ENCODE measurements at places on chromosomes 2 and 18.

GRCh38 chr2:37672104-37672869 lies 845 bp upstream of the CDC42EP3 start:
- peak; percentile 72 for DNase-seq

GRCh38 chr2:239853121-239853520 lies 172.0 kb downstream of the NDUFA10 start:
- DNase-seq = no peak

DNA sequence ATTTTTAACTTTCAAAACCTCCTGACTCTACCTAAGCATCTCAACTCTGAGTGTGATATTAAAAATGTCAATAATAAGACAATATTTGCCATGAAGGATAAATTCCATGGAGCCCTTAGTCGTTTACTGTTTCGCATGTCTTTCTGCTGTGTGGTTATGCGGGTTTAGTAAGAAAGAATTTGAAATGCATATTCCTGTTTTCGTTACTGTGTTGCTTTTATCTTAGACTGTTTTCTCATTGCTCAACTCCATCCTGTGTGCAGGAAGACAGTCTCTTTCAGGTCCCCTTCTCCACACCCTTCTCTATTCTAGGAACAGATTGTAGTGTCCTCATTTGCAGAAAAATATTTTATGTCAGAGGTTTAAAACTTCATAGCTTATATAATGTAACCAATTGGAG lies 82.5 kb upstream of the MAP3K20 start:
- DNase-seq = no peak

GRCh38 chr2:114031605-114032505 lies 142.0 kb downstream of the ACTR3 start:
- DNase-seq = no peak

- DNase-seq = peak; percentile 84
Observed at GRCh38 chr2:69385443-69386151, 1.4 kb downstream of the GFPT1 start.

DNA sequence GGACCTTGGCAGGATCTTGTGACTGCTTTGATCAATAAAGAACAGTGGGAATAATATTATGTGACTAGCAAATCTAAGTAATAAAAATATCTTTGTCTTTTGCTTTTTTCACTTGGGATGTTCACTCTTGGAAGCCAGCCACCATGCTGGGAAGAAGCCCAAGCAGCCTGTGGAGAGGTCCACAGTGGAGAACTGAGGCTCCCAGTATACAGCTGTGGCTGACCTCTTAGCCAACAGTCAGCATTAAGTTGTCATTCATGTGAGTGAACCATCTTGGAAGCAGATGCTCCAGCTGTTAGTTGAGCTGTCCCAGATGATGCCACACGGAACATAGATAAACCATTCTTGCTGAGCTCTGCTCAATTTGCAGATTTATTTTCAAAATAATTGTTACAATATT lies 160.0 kb downstream of the OSR1 start:
- DNase-seq = no peak

DNA sequence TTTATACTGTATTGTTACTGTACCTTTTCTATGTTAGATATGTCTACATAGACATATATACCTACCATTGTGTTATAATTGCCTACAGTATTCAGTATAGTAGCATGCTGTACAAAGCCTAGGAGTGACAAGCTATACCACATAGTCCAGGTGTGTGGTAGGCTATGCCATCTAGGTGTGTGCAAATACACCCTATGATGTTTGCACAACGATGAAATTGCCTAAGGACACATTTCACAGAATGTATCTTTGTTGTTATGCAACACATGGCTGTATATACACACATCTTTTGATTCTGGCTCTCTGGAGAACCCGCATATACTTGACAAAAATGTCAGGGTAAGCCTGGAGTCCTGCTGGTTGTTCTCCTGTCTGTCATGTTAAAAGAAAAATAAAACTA lies 85.1 kb downstream of the BCL2L11 start:
- DNase-seq = no peak

DNA sequence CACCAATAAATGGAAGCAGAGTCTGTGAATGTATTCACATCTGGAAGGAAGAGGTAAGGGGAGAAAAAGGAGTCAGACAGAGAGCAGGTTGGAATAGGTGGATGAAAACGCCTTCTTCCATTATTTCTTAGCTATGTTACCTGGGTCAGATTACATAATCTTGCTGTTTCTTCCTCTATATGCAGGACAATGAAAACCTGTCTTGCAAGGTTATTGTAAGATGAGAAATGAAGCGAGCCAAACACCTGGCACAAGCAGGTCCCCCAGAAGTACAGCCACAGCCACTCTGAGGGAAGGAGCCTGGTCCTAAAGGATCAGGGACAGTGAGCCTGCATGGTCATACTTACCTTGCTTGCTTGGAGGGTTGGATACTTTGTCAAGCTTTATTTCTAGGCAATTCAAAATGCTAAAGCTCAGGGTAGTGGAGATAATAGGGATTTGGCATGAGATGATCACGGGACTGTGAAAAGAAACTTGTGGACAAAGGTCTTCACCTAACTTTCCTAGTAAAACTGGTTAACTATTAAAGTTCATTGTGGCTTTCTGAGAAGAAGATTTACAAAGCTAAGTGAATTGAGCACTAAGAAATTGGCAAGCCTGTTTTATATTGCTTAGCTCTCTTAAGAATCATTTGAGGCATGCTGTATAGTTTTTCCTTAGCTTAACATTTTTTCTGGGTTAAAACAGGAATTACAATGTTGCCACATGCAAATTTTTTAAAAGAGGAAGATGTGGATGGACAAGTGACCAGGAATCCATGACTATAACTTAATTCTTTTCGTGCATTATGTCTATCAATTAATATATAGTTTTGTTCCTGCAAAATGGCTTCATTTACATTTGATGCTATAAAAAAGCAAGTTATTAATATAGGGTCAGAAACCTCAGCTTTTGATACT lies 15.7 kb upstream of the PLA2R1 start:
- no peak for DNase-seq

DNA sequence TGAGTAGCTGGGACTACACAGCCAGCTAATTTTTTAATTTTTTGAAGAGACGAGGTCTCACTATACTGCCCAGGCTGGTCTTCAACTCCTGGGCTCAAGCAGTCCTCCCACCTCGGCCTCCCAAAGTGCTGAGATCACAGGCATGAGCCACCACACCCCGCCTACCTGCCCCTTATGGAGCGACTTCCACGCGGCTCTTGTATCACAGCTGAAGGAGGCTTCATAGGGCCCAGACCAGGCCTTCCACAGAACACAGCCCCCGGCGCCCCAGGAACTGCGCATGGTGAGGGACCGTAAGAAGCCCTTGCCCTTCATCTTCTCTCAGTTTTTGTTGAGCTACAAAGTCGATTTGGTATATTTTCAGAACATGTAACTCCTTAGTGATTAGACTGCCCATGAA lies 220.3 kb downstream of the KLHL29 start:
- DNase-seq = no peak

- DNase-seq = no peak
Observed at GRCh38 chr18:60975420-60975819, 357.8 kb upstream of the CDH20 start.

GRCh38 chr2:143261986-143262385 lies 132.8 kb downstream of the ARHGAP15 start:
- no peak for DNase-seq

GRCh38 chr2:200223205-200223784 lies 83.2 kb upstream of the SPATS2L start:
- no peak for DNase-seq

DNA sequence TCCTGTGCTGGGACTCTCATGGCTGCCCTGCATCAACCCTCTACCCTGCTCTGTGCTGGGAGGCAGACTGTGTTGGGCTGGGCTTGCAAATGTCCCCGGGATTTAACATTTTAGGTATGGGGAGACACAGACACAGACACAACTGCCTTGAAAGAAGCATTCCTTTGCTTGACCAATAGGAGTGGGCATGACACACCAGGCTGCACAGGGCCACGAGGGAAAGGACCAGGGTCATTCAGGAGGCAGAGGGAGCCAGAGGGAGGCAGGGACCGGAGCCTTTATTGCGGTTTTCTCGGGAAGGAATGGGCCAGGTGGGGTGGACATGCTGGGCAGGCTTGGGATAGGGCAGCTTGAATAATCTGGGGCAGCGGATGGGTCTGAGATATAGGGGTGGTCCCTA lies 238.7 kb upstream of the COPS8 start:
- DNase-seq = no peak

DNA sequence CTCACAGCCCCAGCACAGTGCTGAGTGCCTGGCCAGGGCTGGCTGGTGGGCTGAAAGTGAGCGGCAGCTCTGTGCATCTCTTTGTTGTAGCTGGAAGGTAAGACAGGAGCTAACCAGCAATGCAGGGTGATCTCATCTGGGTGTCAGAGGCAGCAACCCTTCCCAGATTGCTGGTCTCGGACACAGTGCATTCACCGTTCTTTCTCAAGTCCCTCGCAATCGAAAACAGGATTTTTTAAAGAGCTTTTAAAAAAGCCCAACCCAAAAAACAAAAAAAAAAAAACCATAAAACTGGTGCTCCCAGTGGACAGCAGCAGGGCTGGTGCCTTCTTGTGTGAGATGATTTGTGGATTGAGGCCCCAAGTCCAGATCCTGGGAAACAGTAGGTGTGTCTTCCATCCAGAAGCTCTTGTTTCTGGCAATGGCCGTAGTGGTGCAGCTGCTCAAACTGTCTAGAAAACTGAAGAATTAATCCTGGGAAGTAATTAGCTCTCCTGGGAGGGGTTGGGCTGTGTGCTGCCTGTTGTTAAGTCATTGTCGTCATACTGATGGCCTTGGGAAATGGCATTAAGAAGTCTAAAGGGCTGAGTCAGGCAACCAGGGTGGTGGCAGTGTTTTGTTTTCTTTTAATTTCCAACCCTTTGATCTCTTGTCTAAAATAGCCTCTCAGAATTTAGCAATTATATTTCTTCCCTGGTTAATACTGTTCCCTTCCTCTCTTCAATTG lies 156.7 kb downstream of the KLHL29 start:
- DNase-seq = no peak

DNA sequence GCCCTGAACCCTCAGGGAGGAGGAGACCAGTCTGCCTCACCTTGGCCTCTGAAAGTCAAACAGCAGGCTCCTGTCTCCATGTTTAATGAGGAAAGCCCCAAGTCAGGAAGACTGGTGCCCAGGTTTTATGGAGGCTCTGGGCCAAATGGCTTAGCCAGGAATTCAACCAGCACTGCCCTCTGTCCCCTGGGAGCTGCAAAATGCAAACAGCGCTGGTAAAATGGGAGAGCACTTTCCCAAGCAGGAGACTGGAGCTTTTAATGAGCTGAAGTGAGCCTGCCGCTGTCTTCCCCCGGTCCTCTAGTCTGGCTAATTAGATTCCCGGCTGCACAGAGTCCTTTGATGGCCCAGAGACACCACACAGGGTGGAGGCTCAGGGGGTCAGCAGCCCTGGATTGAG lies 276.0 kb upstream of the TRIB2 start:
- DNase-seq = no peak

GRCh38 chr2:177275040-177275742 lies 10.7 kb upstream of the NFE2L2 start:
- DNase-seq = no peak

- DNase-seq = no peak
Observed at GRCh38 chr18:2168022-2168421, 403.3 kb downstream of the METTL4 start.

GRCh38 chr2:121094101-121094500 lies 190.9 kb downstream of the TFCP2L1 start:
- DNase-seq = no peak

- no peak for DNase-seq
Observed at GRCh38 chr2:126664234-126664633, 8.3 kb downstream of the GYPC start.

DNA sequence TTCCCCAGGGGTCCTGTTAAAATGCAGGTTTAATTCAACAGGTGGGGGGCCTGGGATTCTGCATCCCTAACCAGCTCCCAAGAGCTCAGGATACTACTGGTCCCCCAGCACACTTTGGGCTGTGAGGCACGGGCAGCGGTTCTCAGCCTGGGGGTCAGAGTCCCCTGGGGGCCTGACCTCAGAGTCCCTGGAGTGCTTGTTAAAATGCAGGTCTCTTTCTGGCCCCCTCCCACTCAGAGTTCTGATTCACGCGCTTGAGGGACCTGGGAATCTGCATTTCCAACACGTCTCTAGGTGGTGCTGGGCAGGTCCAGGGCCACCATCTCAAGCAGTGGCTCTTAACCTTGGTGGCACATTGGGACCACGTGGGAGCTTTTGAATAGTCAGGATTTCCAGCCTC lies 2.8 kb upstream of the OTOS start:
- no peak for DNase-seq

DNA sequence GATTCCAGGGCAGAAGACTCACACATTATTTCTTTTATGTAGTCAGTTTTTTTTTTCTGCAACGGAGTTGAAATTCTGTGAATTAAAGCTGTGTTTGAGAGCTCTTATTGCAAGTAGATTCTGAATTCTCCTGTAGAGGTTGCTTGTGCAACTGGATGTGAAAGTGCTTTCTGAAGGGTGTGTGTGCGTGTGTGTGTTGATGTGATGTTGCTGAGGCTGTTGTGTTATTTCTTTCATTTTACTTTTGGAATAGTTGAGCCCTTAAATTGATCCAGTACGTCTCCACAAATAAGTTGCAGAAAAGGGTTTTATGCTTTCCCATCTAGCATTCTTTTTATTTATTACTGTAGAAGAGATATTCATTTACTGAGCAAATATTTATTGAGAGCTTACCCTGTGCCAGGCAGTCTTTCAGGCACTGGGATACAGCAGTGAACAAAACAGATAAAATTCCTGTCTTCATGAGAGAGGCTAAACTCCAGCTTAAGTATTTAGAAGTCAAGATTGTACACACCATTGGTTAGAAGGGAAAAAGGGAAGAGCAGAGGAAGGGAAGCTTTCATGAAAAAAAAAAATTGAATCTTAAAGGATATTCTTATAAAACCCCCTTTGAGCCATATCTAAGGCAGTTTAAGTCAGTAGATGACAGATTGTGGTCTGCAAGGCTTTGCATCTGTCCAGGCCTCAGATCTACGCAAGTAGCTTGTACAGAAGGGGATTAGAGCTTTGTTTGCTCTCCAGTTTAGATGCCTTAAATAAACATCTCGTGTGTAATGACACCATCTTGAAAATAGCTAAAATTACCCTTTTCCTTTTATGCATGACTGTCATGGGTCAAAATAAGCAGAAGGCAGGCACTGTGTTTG lies 58.2 kb downstream of the MYO1B start:
- DNase-seq = no peak

- DNase-seq = no peak
Observed at GRCh38 chr18:3357516-3357915, 92.5 kb upstream of the TGIF1 start.

DNA sequence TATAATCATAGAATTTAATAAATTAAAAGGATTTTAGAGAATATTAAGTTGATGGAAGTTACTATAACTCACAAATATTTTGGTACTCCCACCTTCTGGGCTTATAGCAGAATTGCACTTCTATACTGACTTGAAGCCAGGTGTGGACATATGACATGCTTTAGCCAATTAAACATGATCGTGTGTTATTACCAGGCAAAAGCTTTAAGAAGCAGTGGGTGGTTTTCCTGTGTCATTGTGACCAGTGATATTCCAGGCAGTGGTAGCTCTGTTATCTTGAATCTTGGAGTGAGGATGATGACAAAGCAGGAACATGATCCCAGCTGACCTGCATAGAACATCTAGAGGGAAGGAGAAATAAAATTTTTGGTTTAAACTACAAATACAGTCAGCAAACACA lies 370.9 kb upstream of the ZEB2 start:
- no peak for DNase-seq
